Peyer's patch (tissue), 4 donors: ENCODE measurements at places on chromosomes 3 and 15.

GRCh38 chr3:133863911-133864310 is 31.8 kb downstream of the RAB6B start:
- no peak for DNase-seq

DNA sequence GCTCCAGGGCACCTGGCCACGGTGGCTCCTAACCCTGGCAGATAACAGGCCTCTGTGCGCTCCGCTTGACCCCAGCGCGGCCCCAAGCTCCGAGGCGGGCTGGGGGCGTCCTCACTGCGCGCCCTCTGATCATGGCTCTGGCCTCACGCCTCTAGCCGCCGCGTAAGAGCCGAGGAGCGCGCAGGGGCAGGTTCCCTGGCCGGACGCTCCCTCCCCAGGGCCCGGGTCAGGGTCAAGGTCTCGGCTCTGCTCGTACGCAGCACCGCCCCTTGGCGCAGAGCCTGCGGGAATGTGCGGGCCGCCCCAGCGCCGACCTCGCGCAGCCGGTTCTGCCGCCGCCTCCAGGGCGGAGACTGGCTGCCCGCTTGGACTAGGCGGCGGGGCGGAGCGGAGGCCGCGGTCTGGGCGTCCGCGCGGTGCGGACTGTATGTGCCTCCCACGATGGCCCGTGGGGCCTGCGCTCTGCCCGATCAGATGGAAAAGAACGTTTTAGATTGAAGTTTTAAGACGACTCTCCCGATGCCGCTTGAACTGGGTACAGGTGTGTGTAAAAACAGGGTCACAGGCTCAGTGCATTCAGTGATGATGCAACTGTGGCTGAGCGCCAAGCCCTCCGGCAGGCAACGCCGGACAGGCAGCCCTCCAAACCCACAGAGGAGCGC is 40.8 kb downstream of the CHST14 start:
- DNase-seq: peak; percentile 77

DNA sequence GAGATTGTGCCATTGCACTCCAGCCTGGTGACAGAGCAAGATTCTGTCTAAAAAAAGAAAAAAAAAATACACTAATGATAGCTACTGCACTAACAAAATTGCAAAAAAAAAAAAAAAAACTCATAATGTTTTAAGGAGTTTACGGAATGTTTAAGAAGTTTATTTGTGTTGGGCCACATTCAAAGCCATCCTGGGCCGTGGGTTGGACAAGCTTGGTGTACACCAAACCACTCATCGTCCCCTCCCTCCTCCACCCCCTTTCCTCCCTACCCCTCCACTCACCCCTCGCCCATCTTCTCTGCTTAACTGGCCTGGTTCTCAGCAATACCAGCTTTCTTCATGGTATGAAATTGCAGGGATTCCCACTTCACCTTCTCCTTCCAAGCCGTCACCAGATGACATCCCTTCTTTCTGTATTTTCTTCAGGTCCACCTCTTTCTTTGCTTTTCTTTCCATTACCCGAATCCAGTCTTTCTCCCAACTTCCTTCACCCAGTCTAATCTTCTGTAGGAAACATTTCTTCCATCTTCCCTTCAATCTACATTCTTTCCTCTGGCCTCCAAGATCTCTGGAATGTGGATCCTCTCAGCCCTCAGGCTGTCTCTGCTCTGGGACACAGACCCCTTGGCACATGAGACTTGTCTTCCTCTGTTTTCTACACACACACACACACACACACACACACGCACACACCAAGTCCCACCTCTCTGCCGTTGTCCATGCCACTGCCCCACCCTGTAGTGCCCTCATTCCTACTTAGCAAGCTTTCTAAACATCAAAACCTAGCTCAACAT is 3.5 kb upstream of the MESP1 start:
- no peak for DNase-seq

GRCh38 chr15:61759639-61760038 is 300.6 kb downstream of the VPS13C start:
- no peak for DNase-seq

DNA sequence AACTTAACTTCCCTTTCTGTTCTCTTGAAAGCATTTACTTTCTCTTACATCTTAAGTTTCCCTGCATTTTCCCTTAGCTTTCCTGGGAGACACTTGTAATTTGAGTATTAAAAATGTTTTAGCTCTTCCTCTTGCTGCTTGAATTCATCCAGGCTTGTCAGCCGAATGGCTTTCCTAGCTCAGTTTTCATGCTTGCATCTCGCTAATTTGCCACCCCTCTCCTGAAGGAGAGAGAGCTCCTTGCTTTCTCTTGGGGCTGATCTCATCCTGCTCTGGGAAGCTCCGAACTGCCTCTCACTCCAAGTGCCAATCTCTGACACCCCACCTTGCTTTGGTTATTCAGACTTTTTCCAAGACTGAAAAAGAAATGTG is 374.6 kb upstream of the TBL1XR1 start:
- DNase-seq: no peak

DNA sequence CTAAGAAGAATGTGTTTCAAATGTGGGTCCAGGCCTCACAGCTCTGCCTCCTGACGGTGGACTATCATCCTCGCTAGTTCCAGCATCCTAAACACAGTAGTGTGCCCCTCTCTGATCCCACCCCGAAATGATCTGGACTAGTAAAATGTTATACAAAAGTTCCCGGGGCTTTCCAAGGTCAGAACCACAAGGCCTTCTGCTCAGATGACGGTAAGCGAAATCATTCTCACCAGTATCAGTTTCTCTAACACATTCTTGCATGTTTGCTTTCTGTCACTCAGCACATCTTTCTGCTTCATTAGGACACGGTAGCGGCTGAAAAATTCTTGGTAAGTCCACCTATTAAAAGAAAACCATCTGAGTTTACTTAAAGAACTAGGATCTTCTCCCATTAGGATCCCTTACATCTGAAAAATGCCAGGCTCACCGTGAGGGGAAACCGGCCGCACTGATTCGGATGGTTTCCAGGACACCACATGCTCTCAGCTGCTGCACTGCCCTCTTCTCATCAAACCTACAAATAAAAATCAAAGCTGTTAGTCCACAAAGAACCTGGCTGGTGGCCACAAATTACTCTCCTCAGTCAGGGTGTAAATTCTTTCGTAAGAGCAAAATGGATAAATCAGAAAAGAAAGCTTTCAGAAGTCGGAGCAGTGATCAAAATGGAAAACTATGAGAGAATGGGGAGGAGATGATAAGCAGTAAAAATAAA is 83.9 kb upstream of the MYO5C start:
- no peak for DNase-seq

DNA sequence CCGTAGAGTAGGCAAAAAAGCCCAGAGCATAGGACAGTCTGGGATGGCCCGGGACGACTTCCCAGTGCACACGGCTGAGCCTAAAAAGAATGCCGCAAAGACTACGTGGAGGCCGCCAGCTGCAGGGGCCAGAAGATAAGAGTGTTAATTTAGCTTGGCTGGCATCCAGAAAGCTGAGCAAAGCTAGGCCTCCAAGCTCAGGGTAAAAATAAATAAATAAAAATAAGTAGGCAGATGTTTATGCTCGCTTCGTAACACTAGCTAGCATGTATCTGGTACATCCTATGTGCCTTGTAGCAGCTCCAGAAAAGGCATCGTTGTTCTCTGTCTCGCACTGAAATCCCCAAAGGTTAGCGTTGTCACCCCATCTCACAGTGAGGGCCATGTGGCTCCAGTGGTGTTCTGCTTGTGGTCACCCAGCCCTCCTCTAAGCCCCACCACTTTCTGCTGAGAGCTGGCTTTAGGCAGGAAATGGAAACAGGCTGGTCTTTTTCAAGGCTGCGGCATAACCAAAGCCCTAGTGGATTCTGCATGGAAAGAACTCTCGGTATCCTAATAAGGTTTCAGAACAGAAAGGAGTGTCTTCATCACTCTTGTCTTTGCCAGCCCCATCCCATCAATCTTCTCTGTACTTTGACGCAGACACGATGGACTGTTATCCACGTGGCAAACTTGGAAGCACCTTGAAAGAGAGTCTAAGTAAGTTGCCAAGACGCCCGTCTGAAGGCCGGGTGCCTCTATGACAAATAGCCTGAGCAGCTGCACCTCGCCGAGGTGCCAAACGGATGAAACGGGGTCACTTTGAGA is 58.1 kb upstream of the MEF2A start:
- peak; percentile 58 for DNase-seq

- peak; percentile 76 for DNase-seq
These were observed 1.9 kb downstream of the SLC28A1 start for GRCh38 chr15:84886211-84886983.

GRCh38 chr3:170585937-170586310 is at the start of gene SLC7A14:
TSS of gene SLC7A14 (minus strand) at chr3:170586075. CDS start at chr3:170526936, 59,139 bp downstream.
- DNase-seq: no peak

DNA sequence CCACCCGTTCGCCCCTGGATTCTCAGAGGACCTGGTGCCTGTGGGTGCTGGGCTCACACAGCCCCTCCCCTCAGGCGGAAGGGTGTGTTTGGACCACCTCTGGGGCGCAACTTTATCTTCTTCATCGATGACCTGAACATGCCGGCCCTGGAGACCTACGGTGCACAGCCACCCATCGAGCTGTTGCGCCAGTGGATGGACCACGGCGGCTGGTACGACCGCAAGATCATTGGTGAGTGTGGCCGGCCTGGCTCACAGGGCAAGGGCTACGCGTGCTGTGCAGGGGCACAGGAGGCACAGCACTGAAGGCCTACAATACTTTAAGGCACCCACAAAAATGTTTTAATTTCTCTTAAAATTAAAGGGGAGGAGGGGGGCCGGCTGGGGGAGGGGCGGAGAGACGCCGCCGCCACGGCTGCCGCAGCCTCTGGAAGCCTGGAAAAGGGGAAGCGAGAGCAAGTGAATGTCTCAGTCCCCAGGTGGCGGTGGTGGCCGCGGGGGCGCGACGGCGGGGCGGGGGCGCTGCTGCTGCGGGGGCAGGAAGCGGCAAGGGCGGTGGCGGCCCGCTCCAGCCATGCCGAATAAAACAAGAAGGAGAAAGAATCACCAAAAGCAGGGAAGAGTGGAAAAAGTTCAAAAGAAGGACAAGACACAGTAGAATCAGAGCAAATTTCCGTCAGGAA is 56.8 kb downstream of the DNAH1 start:
- peak; percentile 82 for DNase-seq

- no peak for DNase-seq
These were observed 62.1 kb downstream of the CYFIP1 start for GRCh38 chr15:22918056-22918455.

DNA sequence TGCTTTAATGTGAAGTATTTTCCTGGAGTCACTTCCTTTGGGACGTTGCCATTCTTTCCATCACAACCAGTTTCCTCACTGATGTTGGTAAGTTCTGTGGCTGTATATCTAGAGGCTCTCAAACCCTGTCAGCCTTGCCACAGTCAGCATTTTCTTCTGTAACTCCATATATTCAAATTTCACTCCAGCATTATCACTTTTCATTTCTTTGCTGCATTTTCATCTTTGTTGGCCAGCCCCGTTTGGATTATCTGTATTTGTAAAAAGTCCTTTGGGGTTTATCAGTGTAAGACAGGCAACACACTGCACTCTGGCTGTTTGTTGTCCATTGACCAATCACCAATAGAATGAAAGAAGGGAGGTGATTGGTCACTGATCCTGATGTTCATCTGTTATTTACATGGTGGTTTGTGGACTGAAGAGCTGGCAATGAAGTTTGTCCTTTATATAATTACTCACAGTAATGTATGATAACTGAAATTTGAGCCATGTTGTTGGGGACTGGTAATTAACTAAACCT is 20.3 kb downstream of the GMPS start:
- no peak for DNase-seq

GRCh38 chr15:88342666-88343065 is 86.1 kb upstream of the NTRK3 start:
- DNase-seq: no peak

- no peak for DNase-seq
These were observed 14.3 kb downstream of the TPRG1 start for GRCh38 chr3:189186101-189186500.

DNA sequence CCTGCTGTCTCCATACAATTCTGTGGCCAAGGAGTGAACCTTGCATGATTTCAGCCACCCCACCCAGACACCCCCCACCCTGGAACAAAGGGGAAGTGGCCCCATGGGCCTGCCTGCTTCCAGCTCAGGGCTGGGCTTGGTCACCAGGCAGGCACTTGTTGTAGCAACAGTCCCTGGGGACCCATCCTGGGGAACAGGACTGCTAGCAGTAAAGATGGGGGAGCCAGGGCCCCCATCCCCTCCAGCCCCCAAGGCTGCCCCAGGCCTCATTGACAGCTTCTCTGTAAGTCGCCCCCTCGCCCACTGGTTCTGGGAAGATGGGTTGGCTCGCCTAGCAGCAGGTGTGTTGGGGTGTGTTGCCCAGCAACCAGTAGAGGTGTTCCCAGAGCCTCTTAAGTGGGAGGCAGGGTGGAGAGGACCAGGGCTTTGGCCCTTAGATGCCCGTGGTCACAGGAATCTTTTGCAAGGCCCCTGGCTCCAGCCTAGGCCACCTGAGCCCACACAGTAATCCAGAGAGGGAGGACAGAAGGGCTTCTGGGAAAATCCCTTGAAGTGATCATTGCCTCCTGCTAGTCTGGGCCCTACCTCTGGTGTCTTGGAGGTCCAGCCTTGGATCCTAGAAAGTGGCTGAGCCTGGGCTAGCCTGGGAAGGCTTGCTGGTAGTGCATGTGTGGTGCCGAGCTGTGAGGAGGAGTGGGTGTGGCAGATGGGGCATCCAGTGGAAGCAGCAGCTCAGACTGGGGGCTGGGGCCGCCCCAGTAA is 48.9 kb downstream of the CYP11A1 start:
- no peak for DNase-seq

DNA sequence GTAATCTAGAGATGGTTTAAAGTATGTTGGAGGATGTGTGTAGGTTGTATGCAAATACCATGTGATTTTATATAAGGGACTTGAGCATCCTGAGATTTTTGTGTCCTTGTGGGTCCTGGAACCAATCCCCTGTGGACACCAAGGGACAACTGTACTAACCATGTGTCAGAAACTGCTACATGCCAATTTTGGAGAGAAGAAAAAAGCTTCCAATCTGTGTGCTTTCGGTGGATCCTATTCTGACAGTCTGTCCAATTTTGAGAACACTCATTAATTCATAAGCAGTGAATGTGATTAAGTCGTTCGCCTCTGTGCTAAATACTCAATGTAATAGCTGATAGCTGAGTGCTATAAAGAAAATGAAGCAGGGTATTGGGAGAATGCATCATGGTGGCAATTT is 61.6 kb downstream of the RBM6 start:
- no peak for DNase-seq

GRCh38 chr15:92655178-92655995 is at the start of gene FAM174B:
TSS of gene FAM174B (minus strand) at chr15:92655775.
- peak; percentile 56 for DNase-seq

DNA sequence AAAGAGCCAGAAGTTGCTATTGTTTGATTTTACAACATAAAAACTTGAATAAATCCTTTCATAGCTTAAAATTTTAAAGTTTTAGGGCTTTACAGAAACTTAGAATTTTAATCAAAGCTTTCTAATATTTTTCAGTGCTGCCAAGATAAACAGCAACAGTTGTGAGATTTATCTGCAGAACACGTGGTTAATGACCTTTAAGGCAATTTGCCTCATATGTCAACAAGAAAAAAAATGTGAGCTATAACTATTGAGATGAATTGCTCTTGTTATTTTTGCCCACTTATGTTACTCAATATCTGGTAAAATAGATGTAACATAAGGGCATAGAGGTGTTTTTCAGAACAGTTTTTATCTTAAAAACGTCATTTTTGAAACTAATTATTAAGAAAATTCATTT is 96.7 kb upstream of the NECTIN3 start:
- no peak for DNase-seq
